ENCODE measurements at places on chromosomes 5 and 9. TPM values are rescaled to one million over a fixed set of nuclear protein-coding genes. Genes with fewer than 3 reads are reported as not detected.
A peak's percentile ranks its signal among the peaks of the same experiment; 100 is the strongest.

GPX8 gene
- 133 TPM for total RNA-seq

ROPN1L gene
- 0.32 TPM for total RNA-seq

PCDHGA7 gene
- 3.5 TPM for total RNA-seq

KIF24 gene
- 3.5 TPM for total RNA-seq

PCDHA2 gene
- under 0.01 TPM for total RNA-seq

MACROH2A1 gene
- 171 TPM for total RNA-seq

- DNase-seq: no peak
Observed at GRCh38 chr9:36316611-36317317, 58.5 kb upstream of the GNE start.

DNA sequence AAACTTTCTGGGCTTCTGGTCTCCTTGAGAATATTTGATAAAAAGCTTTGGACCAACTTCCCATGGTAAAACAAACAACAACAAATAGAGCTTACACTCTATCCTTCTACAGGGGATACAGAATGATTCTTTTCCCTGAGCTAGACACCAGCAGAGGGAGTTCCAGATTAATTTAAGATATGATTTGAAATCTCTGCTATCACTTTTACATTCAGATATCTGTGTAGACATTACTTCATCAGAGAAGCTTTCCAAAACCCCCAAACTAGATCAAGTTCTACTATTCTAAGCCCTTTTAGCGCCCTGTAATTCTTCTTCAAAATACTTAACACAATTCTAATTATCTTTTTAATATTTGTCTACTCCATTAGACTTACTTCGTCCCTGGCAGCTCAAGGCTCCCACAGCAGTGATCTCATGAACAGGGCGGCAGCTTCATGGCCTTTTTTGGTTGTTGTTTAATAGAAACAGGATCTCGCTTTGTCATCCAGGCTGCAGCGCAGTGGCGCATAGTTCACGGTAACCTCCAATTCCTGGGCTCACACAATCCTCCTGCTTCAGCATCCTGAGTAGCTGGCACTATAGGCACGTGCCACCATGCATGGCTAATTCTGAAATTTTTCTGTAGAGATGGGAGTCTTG, 955 bp upstream of the GALNT12 start:
- DNase-seq: peak; percentile 18

DNA sequence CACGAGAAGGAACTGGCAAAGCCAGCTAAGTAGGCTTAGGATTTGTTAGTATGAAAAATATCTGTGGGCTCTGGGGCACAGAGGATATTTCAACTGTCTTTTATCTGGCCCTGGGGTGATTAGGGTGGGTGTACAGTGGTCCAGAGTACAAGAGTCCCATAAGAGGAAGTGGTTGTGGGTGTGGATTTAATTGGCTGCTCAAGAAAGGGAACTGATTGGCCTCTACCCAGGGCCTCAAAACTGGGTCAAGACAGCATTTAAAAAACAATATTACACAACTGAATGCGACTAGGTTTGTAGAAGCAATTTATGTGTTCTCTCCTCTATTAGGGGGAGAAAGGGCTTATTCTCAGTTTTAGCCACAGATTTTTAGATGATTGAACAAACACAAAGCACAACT, 1353.4 kb upstream of the WWC1 start:
- no peak for DNase-seq

DNA sequence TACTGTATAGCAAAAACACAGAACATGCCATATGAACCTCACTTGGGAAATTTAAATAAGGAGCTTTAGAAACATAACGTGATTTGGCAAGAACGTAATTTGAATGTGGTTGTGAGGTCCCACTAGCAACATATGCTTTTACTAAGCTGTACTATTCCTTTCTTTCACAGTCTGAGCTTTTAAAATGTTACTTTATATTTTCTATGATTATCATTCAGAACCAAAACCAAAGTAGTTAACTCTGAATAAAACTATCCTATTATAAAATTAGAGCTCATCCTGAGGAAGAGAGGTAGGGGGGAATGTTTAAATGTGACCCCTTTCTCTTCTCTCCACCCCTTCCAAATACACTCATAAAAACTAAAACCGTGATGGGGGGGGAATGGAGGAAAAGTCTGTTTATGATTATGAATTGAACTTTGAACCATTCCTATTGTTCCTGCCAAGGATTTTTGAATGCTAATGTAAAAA, 435.7 kb downstream of the NFIB start:
- no peak for DNase-seq

GRCh38 chr5:107982703-107983425, 312.1 kb upstream of the EFNA5 start:
- no peak for DNase-seq

DNA sequence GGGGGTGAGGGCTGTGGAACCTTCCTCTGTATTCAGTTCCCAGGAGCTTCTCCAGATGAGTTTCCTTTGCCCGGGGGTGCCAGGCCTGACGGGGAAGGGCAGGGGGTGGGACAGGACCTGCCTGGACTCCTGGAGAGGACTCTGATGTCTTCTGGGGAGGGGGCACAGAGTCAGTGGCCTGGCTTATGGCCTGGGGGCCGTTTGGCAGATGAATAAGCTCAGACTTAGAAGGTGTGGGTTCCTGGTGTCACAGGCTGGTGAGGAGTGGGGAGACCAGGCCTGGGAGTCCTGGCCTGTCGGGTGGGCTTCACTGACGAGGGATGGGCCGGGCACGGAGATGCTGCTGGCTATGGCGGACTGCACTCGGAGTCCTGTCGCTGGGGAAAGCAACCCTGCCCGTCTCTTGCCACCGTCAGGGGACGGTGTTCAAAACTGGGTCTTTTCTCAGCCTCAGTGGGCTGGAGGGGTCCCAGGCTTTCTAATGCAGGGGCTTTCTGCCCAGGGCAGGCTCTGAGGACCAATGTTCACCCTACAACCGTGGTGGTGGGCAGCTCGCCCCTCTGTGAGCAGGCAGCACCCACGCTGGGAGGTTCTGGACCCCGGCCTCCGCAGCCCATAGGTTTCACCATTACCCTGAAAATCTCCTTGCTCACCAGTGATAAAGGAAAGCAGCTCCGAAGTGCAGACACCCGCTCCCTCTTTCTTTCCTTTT, 16.2 kb downstream of the COL5A1 start:
- DNase-seq: no peak

DNA sequence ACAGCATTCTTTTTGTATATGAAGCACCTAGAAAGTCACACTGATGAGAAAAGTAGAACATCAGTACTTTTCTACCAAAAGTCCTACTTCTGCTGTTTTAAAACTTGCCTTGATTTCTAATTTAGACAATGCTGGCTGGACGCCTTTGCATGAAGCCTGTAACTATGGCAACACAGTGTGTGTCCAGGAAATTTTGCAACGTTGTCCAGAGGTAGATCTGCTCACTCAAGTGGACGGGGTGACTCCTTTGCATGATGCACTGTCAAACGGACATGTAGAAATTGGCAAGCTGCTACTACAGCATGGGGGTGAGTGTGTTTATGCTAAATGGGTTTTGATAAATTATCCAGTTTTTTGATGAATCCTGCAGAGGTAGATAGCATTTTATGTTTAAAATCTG, 73.5 kb downstream of the SLF1 start:
- DNase-seq: peak; percentile 50

DNA sequence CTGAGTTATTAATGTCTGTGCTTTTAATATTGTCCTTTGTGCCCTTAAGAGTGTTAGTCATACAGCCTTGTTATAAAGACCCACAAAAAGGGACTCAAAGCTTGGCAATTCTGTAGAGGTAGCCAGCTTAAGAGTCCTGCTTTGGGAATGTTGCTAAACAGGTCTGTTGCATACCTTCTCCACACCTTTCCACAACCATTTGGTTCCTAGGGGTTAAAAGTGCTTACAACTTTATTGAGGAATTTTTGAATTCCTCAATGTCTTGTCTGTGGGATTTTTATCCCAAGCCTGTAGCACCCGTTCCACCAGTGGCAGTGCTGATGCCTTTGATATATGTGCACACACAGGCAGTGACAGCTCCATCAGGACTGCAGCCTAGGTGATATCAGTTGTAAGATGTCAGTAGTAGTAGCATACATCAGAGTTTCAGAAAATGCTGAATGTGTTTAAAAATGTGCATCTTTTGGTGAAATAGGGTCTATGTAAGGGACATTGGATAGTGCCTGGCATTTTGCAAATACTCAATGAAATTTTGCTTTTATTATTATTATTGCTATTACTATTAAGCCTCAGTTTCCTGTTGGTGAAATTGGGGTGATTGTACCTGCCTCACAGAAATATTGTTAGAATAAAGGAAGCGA, 68.5 kb downstream of the WWC1 start:
- no peak for DNase-seq

GRCh38 chr5:135028791-135029476, 5.1 kb downstream of the PITX1 start:
- DNase-seq: peak; percentile 63

DNA sequence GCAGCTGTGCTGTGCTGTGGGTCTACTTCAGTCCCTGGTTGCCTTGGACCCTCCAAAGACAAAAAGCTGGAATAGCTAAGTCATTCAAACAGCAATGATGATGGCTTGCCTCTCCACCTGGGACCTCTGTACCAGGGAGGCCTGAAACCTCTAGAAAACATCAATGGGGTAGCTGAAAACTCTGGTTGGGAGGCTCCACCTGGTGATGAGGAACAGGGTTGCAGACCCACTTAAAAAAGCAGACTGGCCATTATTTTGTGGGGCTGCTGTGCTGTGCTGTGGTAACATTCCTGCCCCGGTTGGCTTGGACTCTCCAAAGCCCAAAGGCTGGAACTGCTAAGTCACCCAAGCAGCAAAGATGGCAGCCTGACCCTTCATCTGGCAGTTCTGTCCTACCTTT, 839.3 kb upstream of the ARRDC3 start:
- no peak for DNase-seq

DNA sequence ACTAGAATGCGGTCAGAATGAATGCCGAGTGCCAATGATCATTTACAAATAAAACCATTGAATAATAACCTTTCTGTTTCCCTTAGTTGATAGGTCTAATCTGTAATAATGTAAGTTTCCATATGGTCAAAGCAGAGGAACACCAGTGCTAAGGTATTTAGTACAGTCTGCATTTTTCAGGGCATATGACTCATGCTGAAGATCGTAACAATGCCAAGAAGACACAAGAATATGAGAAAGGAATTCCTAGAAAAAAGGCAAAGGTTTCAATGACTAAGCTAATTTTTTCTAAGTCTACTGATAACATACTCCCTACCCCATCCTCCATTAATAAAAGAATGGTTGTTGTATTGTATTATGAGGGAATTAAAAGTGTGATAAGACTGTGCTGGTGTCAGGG, 2.8 kb downstream of the OR1L8 start:
- peak; percentile 44 for DNase-seq

DNA sequence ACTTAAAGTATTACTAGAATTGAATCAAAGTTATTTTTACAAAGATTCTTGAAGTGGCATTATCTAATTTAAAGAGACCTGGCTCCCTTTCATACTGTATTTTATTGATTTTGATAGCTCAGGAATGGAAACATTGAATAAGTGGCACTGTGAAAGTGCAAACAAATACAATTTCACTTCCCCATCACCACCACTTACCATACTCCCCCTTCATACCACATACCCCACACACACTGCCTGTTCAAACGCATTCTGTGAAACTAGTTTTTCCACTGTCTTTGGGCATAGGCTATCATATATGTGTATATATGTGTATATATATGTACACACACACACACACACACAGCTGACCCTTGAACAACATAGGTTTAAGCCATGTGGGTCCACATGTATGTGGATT, 62.1 kb upstream of the ATG10 start:
- DNase-seq: no peak
